GM12892 (cell line): ENCODE measurements at places on chromosomes 11 and 22.

GRCh38 chr11:47572715-47573255 is 6.0 kb downstream of the KBTBD4 start:
- DNase-seq = no peak

GRCh38 chr11:6627762-6628241 is 8.6 kb upstream of the TPP1 start:
- no peak for DNase-seq

DNA sequence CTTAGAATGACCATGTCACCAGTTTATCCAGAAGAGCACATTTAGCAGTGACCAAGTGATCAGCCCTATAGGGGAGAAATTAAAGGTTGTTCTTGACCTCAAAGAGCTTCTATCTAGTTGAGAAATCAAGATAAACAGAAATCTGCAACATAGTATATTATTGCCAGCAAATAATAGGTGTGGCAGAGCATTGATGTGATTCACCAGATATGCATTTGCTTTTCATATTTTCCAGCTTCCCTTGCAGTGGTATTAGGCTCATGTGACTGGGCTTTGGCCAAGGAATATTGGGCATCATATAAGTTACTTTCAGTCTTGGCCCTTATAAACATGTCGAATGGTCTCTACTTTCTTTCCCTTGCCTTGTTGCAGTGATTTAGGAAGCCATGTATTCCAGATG is 34.5 kb downstream of the COMMD9 start:
- DNase-seq = no peak

DNA sequence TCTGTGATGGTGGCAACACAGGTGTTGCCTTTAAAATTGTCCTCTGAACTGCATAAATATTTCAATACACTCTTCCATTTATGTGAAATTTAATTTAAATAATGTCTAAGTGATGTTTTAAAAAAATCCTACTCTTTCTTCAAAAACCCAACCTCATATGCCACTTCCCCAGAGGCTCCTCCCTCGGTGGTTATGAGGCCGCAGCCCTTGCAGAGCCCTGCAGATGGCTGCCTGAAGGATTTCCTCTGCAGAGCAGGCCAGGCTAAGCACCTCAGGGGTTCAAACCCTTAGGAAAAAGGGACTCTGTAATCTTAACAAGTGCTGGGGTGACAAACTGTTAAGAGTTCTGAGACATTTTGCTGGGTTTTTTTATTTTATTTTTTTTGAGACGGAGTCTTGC is 25.2 kb downstream of the MORC2 start:
- DNase-seq = no peak

- no peak for DNase-seq
Measured at GRCh38 chr11:108436594-108436993, 30.7 kb downstream of the C11orf65 start.

DNA sequence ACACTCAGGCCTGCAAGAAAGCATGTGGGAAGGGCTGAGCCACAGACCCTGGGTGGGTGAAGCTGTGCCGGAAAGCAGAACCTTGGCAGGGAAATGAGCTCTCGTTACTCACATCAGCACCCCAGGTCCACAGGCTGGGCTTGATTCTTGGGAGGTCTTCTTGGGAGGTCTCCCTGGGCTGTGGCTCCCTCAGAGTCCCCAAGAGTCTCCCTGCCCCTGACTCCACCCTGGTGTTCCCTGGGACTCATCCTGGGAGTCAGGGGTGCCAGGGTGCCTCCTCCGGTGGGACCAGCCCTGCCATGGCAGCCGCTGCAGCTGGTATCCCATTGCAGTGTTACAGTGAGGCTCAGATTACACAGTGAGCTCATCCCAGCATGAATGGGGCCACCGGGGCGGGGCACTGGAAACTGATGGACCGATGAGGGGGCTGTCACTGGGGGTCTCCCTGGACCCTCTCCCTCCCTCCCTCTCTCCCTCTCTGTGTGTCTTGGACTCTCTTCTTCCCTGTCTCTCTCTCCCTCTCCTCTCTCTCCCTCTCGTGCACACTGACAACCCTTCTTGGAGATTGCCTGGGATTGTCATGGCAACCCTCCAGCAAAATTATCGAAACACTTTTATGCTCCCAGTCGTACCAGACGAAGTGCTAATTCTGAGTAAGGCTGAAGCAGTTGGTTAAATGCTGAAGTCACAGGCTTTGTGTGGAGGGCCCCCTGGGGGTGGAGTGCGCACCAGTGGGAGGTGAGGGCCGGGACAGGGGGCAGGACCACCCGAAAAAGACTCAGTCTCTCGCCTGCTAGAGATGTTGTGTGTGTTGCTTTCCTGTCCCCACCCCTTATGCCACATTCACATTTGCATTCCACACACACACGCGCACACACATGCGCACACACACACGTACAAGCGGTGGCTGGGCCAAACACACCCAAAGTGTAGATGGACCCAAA is 8.6 kb upstream of the C11orf96 start:
- no peak for DNase-seq

GRCh38 chr11:40080434-40080833 is 1379.0 kb downstream of the LRRC4C start:
- no peak for DNase-seq

GRCh38 chr11:127639916-127640315 is 639.3 kb upstream of the KIRREL3 start:
- no peak for DNase-seq

GRCh38 chr11:81840380-81840779 is 893.3 kb downstream of the FAM181B start:
- DNase-seq = no peak

DNA sequence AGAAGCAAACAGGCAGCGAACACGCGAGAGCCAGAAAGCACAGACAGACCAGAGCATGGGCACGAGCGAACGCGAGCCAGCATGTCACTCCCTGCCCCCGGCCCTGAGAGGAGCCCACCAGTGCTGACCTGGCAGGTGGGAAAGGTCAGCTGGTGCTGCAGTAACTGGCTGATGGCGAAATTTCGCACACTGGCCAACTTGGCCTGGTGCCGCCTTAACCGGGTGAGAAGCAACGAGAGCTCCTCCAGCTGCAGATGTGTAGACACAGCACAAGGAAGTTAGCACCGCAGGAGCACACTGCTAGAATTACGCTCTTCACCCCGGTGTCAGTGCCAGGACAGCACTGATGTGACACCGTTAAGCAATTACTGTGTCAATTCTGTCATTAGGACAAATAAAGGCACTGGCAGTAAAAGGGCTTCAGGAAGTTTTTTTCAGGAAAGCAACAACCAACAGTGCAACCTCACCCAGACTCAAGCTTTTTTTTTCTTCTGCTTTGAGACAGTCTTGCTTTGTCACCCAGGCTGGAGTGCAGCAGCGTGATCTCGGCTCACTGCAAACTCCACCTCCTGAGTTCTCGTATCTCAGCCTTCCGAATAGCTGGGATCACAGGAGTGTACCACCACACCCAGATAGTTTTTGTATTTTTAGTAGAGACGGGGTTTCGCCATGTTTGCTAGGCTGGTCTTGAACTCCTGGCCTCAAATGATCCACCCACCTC is 76.8 kb downstream of the C11orf58 start:
- no peak for DNase-seq

GRCh38 chr11:129637473-129637872 is 178.2 kb upstream of the TMEM45B start:
- DNase-seq = no peak

DNA sequence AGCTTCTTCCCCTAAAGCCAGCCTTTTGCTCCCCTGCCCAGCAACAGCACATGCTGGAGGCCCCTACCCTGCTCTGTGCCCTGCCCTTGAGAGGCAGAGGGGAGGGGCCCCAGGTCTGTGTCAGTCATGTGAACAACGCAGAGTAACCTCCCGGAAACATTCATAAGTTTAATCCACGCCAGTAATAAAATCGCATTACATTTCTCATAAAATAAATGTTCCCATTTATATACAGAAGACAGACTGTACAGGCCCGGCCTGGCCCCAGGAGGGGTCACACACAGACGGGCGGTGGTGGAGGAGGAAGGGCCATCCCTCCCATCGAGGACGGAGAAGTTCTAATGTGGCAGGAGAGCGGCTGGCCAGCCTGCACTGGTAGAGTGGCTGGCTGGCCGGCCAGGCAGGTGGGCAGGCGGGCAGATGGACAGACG is 39.5 kb downstream of the LMO1 start:
- no peak for DNase-seq

DNA sequence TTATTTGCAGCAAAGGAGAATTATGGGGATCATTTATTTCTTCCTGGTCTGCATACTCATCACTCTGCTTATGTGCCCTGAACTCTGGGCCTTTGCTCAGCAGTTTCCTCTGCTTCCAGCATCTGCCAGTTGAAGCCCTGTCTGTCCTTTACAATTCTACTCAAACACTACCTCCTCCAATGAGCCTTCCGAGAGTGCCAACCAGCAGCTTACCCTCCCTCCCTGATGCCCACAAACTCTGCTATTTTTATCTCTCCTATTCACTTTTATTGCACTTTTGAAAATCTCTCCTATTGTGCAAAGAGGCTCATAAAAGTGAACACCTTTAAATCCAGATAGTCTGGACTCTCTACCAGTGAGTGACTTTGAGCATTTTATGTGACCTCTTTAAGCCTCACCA is 3.6 kb upstream of the ME3 start:
- DNase-seq = no peak

DNA sequence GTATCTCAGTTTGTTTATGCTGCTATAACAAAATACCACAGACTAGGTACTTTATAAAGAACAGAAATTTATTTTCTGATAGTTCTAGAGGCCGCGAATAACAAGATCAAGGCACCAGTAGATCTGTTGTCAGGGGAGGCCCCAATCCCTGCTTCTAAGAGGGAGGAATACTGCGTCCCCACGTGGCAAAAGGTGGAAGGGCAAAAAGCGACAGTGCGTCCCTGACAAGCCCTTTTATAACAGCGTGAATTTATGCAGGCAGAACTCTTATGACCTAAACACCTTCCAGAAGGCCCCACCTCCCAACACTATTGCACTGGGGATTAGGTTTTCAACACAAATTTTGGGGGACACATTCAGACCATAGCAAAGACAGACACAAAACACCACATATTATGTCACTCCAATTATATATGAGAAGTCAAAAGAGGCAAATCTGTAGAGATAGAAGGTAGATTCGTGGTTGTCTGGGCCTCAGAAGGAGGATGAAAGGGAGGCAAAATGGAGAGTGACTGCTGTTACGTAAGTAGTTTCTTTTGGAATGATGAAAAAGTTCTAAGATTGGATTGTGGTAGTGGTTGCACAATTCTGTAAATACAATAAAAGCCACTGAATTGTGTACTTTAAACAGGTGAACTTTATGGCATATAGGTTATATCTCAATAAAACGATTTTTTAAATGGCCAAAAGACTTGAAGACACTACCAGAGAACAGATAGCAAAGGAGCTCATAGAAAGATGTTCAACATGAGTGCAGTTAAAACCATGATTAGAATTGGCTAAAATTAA is 30.1 kb upstream of the TNRC6B start:
- no peak for DNase-seq

DNA sequence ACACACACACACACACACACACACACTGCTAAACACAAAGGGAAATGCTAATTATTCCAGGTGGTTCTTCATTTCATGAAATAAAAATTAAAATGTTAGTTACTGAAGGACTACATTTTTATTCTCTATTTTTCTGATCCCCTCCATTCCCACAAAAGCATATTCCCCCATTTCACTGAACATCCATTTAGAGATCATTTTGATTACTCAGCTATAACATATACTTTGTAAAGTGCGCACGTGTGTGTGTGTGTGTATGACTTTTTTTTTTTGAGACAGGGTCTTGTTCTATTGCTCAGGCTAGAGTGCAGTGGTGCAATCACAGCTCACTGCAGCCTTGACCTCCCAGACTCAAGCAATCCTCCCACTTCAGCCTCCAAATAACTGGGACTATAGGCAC is 42.6 kb downstream of the SLC35F2 start:
- no peak for DNase-seq

DNA sequence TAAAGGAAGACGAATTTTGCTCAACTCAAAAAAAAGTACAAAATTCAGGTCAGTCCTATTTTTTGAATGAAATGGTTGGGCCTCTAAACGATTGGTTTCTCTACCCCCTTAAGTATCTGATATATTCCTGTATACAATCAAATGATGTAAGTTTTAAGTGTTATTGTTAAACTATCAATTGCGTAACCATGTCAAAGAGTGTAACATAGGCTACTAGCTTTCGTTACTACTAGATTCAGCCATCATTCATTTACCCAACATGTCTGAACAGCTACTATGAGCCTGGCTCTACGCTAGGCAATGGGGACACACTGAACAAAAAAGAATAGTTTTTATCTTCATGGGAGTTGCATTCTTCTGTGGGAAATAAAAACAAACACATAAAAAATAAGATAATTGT is 3.3 kb downstream of the RAB6A start:
- no peak for DNase-seq

DNA sequence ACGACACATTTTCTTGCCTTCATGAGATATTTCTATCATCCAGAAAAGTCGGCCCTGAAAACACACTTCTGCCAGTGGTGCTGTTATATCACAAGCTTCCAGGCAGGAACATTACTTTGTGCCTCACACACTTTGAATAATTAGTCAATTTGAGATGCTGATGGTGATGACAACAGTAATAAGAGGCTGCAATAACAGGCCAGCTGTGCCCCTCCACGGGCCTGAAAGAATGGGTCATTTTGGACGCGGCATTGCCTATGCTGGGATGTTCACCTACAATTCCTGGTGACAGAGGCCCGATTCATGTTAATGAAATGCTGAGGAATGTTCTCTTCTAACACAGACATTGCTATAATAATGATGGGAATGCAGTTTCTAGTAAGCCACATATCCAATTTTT is 463.8 kb upstream of the KIRREL3 start:
- DNase-seq = no peak

GRCh38 chr22:26033071-26033470 is 136.2 kb upstream of the SEZ6L start:
- no peak for DNase-seq

DNA sequence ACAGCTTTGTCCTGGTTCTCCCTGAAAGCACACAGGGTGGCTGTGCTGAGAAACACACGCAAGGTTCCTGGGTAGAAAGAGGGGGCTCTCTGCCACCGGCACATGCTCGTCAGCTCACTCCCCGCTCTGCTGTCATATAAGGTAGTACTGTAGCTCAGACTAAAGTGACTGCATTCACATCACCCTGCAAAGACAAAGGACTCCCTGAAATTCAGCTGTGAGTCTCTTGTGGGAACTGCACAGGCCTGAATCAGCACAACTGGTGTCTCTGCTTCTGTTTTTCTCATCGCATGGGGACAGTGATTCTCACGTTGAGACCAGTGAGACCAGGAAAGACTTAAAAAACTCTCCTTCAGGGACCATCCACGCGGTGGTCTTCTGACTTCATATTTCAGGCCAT is 124.1 kb upstream of the BID start:
- no peak for DNase-seq

DNA sequence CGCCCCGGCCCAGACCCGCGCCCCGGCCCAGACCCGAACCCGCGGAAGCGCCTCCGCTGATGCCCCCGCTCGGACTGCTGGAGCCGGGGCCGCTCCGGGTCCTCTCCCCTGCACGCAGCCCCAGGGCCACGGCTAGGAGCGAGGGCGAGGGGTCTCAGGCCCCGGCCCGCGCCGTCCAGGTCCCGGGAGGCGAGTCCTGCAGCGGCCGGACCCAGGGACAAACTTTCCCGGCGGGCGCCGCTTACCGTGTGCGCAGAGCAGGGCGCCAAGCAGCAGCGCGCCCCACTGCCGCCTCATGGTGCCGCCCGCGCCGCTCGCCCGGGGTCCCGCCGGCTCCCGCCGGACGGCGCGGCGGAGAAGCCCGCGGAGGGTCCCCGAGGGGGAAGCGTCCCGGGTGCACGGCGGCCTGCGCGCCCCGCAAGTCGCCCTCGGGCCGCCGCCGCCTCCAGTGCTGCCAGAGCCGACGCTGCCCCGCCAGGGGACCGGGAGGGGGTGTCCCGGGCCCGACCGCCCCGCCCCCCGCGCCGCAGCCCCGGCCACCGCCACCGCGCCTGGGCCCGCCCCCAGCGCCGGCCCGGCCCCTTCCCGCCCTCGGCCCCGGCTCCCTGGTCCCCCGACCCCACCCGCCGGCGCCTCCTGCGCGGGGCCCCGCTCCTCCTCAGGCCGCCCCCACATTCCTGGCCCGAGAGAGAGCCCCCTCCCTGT is at the start of gene LRP4:
Gene LRP4 (minus strand): TSS at position 468 of the 705 bp plus-strand sequence. CDS start 171 bp downstream, at position 297.
- DNase-seq = peak; percentile 62
